ENCODE measurements at places on chromosomes 6 and 20. TPM values are rescaled to one million over a fixed set of nuclear protein-coding genes. Genes with fewer than 3 reads are reported as not detected.
A peak's percentile ranks its signal among the peaks of the same experiment; 100 is the strongest.

GRCh38 chr6:122715725-122716124 is 63.8 kb upstream of the FABP7 start:
- no peak for DNase-seq

GRCh38 chr6:84340422-84340821 is 113.0 kb upstream of the CEP162 start:
- DNase-seq, result no peak

DNA sequence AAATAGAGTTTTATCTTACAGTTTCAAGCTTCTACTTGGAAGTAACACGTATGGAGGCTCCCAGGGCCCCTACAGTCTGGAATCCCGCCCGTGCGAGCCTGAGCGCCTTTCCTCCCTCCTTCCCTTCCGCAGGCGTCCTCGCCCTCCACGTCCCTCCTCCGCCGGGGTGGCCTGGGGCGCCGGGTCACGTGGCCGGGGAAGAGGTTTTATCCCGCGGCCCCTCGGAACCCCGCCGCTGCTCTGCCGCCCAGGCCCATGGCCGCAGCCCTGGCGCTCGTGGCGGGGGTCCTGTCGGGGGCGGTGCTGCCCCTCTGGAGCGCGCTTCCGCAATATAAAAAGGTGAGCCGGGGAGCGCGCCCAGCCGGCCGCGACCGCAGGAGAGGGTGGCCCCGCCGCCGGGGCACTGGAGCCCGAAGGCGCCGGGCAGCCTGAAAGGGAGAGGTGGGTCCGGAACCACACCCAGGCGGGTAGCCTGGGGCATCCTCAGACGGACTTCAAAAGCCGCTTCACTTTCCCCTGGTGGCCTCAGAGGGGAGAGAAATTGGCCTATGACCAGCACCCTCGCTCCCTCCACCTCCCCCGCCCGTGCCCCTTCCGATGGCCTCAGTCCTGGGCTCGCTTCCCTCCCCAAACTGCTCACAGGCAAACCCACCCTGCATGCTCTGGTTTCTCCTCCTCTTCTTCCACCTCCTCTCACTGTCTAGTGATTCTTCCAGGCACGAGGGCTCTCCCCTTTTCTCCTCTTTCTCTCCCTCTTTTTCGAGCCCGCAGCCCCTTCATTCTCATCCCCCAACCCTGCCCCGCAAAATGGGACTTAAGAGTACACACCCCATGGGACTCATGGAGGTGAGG is at the start of gene CLPSL2:
Gene CLPSL2 (plus strand): TSS at position 235 of the 852 bp plus-strand sequence. CDS start 21 bp downstream, at position 256.
- no peak for DNase-seq

DNA sequence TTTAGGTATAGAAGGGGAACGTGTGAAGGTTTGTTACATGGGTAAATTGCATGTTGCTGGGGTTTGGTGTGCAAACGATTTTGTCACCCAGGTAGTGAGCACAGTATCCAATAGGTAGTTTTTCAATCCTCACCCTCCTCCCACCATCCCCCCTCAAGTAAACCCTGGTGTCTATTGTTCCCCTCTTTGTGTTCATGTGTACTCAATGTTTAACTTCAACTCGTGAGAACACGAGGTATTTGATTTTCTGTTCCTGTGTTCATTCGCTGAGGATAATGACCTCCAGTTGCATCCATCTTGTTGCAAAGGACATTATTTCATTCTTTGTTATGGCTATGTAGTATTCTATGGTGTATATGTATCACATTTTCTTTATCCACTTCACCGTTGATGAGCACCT is 11.6 kb upstream of the VNN1 start:
- no peak for DNase-seq

DNA sequence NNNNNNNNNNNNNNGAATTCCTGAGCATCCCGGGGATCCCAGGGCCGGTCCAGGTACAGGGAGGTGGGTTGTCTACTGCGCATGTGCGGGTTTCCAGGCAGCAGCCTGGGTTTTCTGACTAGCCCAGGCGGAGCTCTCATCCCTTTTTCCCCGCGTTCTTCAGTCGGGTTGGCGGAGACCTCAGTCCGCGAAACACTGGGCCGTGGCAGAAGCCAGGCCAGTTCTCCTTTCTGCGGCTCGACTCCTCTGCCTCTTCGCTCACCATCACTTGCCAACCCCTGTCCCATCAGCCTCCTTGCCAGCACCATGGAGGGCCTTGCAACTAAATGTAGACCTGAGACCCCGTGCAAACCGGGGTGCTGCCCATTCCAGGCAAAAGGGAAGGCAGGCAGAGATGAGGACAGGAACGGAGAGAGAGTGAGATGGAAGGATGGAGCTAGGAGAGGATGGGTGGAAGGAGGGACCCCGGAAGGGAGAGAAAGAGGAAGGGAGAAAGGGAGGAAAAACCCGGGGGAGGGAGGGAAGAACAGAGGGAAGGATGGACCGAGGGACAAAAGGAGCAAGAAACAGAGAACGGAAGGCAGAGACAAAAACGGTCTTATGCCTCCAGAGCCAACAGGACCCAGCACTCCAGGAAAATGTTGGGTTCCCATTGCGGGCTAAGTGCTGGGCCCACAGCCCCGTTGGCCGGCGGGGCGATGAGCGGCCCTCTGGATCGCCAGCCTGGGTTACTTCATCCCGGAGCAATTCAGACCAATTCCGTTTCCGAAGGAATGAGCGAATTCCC is 445.4 kb upstream of the DEFB115 start:
- peak; percentile 19 for DNase-seq

DNA sequence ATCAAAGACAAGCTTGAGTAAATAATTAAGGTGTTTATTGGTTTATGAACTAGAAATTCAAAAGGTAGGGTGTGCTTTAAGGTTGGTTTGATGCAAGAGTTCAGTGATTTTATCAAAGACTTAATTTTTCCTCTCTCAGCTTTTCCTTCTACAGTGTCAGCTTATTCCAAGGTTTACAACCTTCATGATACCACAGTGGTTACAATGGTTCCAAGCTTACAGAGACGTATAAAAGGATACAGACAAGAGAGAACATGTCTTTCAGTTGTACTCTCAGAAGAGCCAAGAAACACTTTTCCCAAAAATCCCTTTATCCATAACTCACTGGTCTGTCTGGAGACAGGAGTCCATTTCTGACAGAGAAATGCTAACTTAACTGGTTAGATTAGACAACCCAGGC is 93.5 kb upstream of the LOC128125822 start:
- DNase-seq, result peak; percentile 35

DNA sequence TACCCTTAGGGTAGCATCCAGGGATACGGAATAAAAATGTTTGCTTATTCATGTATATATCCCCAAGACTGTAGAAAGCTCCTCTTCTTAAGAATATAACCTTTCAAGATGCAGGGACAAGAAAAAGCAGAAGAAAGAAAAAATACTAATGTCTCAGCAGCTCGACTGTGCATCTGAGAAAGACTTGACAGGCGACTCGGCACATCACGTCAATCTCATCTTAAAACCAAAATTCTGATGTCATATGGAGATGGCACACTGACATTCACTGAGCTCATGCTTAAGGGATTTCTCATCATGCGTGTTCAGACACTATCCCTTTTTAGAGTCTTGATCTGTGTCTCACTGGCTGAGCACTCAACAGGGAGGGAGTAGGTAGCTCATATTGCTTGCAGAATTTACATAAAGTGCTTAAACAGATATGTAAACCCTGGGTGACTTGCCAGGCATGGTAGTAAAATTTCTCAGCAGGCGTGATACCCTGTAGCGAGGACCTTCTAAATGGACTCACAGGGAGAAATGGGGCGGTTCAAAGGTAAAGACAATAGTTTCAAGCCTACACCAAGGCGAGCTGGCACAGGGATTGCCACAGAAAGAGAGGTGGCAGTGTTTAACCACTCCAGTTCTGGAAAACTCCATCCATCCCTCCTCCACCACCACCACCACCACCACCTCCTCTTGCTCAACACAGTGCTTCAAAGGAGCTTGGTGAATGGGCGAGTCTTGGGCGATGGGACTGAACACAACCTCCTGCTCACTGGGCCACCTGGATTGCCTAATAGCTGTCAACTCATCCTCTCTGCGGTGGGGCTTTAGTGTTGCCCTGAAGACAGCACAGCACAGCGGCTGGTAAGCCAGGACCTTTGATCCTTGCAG is 330.5 kb downstream of the TFAP2A start:
- peak; percentile 87 for DNase-seq

DNA sequence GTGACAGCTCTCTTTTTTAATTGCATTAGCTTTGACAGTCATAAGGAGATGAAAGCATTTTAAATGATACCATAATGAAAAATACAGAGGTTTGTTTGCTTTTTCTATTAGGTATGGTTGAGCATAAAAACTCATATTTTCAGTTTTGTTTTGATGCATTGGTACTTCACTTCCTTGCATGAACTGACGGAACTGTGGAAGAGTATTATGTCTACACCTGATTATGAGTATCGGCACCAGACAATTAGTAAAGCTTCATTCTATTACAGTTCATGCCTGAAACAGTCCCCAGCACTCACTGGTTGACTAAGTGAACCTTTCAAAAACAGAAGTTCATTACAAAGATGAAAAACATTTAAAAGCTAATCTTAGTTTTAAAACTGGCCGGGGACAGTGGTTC is 593.0 kb downstream of the GRIK2 start:
- no peak for DNase-seq

GRCh38 chr6:122381494-122382265 is 17.8 kb upstream of the HSF2 start:
- DNase-seq, result peak; percentile 66

GRCh38 chr20:63254606-63255384 is 532 bp upstream of the NKAIN4 start:
- DNase-seq, result no peak

GRCh38 chr6:80357674-80358073 is 251.2 kb downstream of the BCKDHB start:
- no peak for DNase-seq

DNA sequence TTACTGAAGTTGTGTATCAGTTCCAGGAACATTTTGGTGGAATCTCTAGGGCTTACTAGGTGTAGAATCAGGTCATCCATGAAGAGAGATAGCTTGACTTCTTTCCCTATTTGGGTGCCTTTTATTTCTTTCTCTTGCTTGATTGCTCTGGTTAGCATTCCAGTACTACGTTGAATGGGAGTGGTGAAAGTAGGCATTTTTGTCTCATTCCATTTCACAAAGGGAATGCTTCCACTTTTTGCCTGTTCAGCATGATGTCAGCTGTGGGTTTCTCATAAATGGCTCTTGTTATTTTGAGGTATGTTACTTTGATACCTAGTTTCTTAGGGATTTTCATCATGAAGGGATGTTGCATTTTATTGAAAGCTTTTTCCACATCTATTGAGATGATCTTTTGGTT is 195.3 kb downstream of the MOXD1 start:
- DNase-seq, result no peak

DNA sequence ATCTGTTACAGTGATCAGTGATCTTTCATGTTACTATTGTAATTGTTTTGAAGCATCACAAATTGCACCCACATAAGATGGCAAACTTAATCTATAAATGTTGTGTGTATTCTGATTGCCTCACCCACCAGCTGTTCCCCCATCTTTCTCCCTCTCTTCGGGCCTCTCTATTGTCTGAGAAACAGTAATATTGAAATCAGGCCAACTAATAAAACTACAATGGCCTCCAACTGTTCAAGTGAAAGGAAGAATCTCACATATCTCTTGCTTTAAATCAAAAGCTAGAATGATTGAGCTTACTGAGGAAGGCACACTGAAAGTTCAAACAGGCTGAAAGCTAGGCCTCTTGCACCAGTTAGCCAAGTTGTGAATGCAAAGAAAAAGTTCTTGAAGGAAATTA is 141.2 kb downstream of the CDK19 start:
- DNase-seq, result no peak

GRCh38 chr6:6479785-6480184 is 108.7 kb upstream of the LY86 start:
- DNase-seq, result no peak

DNA sequence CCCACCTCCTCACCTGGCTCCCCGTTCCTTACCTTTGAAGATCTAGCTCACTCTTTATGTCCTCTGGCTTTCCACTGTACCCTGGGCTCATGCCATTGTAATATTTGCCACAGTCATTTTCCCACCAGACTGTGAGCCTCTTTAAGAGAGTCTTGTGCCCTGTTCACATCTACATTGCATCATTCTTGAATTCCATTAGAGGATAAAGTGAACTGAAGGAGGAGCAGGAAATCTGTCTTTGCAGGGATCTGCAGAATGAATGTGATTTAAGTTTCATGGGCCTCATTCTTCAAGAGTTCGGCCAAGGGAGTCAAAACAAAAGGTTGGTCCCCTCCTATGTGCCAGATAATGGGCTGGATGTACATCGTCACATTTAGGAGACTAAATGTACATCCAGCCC is 272.6 kb upstream of the CITED2 start:
- DNase-seq, result no peak

DNA sequence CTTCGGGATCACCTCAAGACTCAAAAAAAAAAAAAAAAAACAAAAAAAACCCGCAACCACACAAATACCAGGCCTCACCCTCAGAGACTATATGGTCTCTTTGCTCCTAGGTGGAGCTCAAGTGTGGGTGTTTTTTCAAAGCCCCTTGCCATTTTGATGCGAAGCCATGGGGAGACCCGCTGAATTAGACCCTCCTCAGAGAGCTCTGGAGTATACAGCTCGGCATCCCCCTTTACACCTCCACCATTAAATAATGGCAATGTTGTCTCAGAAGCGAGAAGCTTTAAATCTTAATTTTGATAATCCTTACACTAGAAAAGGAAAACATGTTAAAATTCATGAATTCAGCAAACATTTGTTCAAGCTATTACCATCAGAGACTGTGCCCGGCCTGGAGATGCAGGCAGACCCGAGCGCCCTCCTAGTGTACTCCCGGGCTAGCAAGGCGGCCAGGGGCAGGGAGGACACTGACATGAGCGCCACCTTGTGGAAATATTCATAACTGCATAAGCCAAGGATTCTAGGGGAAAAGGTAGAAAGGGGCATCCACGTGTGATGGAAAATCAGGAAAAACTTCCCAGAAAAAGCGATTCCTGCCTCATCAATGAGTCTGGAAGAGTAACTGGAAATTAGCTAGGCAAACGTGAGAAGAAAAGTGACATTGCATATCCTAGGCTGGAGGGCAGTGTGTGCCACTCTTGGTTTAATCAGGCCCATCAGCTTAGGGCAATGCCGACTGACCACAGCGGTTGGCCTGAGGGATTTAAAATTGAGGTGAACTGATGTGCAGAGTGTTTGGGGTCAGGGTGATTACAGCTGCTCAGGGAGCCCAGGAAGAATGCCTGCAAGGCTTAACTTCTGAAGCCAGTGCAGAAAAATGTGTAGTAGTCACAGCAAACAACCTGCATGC is 72.5 kb downstream of the B3GAT2 start:
- peak; percentile 30 for DNase-seq

- no peak for DNase-seq
Measured at GRCh38 chr6:37535759-37536490, 36.2 kb upstream of the CCDC167 start.

Gene IP6K3
- total RNA-seq, result 0.13 TPM

Gene CNR1
- total RNA-seq, result under 0.01 TPM

Gene SNPH
- total RNA-seq, result 1.8 TPM

Gene SPEF1
- not detected for total RNA-seq

Gene ZFP64
- 27.5 TPM for total RNA-seq

Gene DEFB132
- not detected for total RNA-seq

Gene FAM229B
- total RNA-seq, result 4.0 TPM

Gene BPI
- total RNA-seq, result not detected

Gene KIF13A
- 47.4 TPM for total RNA-seq

Gene GPX5
- total RNA-seq, result not detected

Gene TMEM14C
- 132 TPM for total RNA-seq

Gene HLA-G
- 13.2 TPM for total RNA-seq

Gene ID4
- 2.8 TPM for total RNA-seq

All from bronchial epithelial cell (primary cell).